ENCODE measurements at places on chromosomes 3 and 15. TPM values are rescaled to one million over a fixed set of nuclear protein-coding genes. Genes with fewer than 3 reads are reported as not detected.

The ACP3 gene
- polyA plus RNA-seq: 1.0 TPM

The UCN2 gene
- 6.3 TPM for polyA plus RNA-seq

The MANF gene
- 71.1 TPM for polyA plus RNA-seq

The NR2E3 gene
- polyA plus RNA-seq: 0.18 TPM

The PLSCR5 gene
- polyA plus RNA-seq: not detected

The PPP1R14D gene
- polyA plus RNA-seq: not detected

The LMLN gene
- polyA plus RNA-seq: 5.0 TPM

The ISLR gene
- polyA plus RNA-seq: not detected

The OIP5 gene
- polyA plus RNA-seq: 9.8 TPM

The RHOV gene
- 1.2 TPM for polyA plus RNA-seq

The ATP11B gene
- 28.9 TPM for polyA plus RNA-seq

The ZBED2 gene
- 120 TPM for polyA plus RNA-seq

The ERC2 gene
- 0.08 TPM for polyA plus RNA-seq
